Stimulated activated CD4-positive, alpha-beta T cell treated with anti-CD3 and anti-CD28 coated beads, TNF-alpha, amount 100 ng/mL, for 1 hour (primary cell): ENCODE measurements at places on chromosomes 7 and 10.
A peak's percentile ranks its signal among the peaks of the same experiment; 100 is the strongest.

GRCh38 chr7:55252386-55252785, 112.8 kb upstream of the LANCL2 start:
- DNase-seq = no peak

DNA sequence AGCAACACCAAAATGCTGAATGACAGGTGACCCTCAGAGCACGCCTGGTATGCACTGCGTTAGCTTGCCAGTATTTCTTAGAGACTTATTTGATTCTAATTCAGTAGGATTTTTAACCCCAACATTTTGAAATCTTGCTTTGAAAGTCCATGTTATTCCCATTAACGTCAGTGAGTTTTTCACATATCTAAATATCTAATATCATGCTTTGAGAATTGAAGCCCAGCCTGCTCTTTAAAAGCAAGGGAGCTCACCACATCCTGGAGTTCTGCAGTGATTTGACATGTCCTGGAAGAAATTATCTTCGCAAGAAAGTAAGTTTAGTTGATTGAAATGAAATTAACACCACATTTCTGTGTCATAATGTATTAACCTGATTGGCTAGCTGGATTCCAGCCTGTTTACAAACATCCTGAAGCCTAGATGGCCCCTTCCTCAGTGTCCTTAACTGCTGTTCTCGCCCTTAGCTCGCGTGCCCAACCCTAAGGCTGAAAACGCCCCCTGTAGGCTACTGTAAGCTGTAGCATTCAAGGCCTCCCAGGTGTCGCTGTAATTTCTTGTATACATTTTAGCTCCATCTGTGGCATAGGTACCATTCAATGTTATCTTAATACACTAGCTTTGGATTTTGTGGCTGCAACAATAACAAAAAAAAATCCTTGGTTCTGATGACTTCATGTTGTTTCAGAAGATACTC, 191.5 kb downstream of the MGMT start:
- no peak for DNase-seq

GRCh38 chr10:96910488-96911395, 78.6 kb downstream of the LCOR start:
- DNase-seq = no peak

- no peak for DNase-seq
Observed at GRCh38 chr10:77509391-77509790, 128.2 kb downstream of the KCNMA1 start.

DNA sequence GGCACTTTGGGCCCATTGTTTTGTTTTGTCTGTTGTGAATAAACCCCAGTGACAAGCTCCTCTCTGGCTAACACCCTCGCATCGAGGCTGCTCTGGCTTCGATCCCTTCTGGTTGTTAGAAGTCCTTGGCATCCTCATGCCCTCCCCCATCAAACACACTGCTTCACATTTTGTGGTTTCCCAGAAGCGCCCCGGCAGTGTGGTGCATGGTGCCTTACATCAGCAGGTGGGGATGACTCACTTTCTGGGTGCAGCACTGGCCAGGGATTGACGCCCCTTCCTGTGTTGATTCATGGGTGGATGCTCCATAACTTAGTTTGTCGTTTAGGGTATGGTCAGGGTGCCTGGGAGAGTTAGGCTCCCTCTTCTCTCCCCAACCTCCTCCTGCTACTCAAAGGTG, 51.4 kb downstream of the PLPP4 start:
- DNase-seq = no peak

- no peak for DNase-seq
Observed at GRCh38 chr7:27906385-27907091, 166.6 kb downstream of the TAX1BP1 start.

DNA sequence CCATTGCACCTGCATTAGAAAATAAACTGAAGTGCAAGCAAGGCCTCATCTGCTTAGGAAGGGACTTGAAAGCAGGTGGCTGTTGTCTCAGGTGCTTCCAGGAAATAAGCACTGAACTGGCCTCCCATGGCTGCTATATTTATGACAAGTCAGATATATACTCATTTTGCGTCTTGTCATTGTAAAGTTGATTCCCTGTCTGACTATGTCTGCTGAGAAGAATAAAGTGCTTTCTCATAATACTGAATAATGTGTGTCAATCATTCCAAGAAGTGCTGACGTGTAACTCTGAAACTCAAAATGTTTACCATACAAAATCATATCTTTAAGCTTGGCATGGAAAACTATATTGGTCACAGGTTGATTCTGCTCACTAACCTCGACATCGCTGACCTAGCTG, 44.9 kb upstream of the SVOPL start:
- no peak for DNase-seq

DNA sequence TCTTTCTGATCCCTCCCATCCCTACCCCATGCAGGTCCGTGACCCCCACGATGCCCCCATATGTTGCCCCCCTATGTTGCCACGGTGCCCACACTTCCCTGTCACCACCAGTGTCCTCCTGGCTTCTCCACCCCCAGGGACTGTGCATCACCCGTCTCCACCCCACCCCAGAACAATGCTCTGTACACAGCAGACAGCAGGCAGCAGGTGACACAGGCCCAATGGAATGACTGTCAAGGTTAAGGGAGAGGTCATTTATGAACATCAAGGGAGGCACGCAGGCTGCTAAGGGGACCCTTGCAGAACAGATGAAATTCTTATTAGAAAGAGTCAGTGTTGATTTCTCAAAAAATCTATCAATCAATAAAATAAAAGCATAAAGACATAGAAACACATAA, 71.5 kb downstream of the PARP12 start:
- DNase-seq = no peak

DNA sequence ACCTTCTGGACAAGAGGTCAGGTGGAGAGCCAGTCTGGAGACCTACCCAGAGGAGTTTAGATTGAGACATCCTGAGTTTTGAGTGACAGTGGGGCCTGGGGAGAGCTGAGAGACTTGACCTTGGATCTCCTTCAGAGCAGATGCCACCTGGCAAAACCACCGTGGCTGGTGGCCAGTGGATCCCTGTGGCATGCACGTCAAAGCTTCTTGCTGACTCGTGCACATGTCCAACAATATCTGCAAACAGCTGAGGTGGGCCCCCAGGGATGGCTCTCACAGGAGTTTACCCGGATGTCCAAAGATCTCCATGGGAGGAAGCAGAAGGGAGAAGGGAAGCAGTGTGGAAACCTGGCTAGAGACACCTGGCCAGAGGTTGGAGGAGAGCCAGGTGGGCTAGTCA, 230.5 kb downstream of the FANK1 start:
- no peak for DNase-seq

GRCh38 chr7:2082139-2082998, 150.4 kb downstream of the MAD1L1 start:
- DNase-seq = no peak

GRCh38 chr7:50475340-50475739, 25.2 kb upstream of the FIGNL1 start:
- no peak for DNase-seq

GRCh38 chr7:141158561-141158960, 84.7 kb downstream of the TMEM178B start:
- no peak for DNase-seq

DNA sequence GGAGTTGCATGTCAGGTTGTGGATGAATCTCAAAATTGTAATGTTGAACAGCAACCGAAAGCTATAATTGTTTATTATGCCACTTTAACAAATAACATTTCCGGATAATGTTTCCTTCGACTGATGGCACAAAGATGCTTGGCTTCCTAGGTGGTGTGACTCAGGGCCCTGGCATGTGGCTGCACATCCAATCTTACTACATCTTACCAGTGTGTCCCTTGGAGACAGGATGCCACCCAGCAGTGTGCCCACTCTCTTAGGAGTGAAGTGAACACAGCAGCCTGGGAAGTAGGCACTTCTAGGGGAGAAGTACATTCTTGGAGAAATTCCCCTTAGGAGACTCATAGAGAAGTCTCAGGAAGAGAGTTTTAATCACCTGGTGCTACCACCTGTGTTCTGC, 33.0 kb upstream of the GPR26 start:
- no peak for DNase-seq

GRCh38 chr10:69392481-69393000, 24.2 kb downstream of the TACR2 start:
- DNase-seq = peak; percentile 59

DNA sequence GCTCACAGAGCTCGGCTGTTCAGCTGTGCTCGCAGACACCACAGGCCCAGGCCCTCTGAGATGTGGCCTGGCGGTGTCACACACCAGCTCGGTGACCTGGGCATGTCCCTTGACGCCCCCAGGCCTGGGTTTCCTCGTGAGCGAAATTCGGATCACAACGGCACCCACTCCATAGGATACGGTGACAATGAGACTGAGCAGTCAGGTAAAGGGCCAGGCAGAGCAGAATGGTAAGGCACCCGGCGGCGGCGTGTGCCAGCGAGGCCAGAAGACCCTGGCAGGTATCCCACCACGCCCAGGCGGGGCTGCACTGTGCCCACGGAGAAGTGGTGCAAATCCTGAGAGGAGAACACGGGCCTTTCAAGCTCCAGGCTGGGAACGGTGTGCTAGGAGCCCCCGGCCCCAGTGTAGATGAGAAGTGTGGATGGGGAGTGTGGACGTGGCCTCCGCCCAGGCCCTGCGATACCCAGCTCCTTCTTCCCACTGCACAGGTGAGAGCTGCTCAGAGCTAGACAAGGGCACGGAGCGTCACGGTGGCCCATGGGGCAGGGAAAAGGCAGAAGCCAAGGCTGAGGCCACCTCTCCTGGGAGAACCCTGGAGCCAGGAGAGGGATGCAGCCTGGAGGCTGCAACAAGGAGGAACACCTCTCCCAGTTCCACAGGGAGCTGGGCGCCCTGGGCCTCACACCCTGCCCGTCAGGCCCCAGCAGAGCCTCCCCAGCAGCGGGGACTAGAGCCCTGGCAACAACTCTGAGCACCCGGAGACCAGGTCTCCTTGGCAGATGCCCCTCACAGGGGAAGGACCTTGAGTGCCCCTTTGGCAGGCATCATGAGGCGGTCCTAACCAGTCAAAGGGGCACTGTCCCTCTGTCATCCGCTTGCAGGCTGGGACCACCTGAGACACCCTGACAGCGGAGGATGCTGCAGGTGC, 219.1 kb downstream of the MAD1L1 start:
- no peak for DNase-seq
